ENCODE measurements at places on chromosomes 6 and 20.

DNA sequence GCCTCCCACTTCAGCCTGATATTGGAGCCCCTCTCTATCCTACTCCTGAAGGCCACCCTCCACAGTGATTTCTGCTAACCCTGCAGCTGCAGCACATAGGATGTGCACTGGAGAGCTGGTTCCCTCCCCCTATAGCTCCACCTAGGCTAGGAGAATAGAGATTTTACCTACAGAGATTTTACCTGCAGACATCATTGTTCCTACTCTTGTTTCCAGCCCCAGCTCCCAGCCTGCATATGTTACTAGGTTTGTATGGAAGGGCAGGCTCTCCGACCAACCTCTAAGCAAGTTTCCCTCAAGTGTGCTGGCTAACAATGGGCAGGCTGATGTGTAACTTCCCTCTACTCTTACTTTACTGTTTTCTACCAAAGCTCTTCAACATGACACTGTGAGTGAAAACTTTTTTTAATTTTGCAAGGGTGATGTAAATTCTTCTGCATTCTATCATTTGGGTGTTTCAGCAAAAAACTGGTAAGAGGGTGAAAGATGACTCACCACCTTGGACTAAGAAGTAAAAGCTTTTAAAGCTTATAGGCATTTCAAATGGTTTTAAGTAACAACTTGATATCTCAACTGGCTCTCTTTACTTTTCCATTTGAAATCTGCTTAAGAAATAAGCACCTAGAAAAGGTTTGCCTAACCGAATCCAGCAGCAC, 106.8 kb downstream of the CDK19 start:
- DNase-seq, result peak; percentile 57

GRCh38 chr20:62739581-62740285, 31.1 kb downstream of the NTSR1 start:
- DNase-seq, result peak; percentile 47

GRCh38 chr6:121302882-121303281, 31.4 kb downstream of the TBC1D32 start:
- DNase-seq, result no peak

- DNase-seq, result no peak
Measured at GRCh38 chr6:8958894-8959511, 523.7 kb upstream of the SLC35B3 start.

DNA sequence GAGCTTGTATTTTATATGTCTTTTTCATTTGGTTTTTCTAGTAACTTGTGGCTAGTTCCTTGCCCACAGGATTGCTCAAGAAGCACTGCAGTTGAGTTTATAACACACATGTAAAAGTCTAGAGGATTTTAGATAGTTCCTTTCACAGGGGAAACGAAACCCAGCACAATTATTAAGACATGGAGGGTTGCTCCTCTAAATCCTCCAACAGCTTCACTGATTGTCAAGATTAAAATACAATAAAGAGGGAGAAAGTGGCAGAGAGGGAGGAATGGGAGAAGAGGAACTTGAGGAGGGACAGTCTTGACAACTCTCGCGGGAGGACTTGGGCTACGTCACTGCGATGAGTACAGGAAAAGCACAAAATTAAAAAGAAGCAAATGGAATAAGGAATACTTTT, 9.7 kb upstream of the TBC1D7 start:
- DNase-seq, result peak; percentile 54

DNA sequence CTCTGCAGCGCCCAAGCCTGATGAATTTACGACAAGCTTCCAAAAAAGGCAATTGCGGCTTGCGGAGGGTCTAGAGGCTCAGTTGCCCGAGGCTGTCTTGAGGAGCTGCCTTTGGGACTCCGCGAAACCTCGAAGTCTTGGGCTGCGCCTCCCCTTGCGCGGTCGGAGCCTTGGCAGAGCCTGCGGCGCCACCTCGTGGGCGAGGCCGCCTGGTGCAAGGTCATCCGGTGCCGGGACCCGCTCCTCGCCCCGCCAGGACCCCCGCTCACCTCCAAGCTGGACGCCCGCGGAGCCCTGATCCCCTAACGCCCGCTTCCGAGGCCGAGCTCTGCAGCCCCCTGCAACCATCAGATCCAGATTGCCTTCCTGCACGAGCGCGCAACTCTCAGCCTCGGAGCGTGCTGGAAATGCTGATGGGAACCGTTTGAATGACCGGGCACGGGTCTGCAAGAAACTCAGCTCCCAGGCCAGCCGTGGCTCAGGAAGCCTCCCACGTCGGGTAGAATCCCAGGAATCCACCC, 14.9 kb upstream of the FAM210B start:
- peak; percentile 43 for DNase-seq

GRCh38 chr20:10385850-10386544, 48.0 kb downstream of the MKKS start:
- DNase-seq, result no peak

Data from AG10803 (cell line).